ENCODE measurements at places on chromosomes 2 and 18. TPM values are rescaled to one million over a fixed set of nuclear protein-coding genes. Genes with fewer than 3 reads are reported as not detected.

Gene QPCT
- total RNA-seq = 9.5 TPM

Gene LCT
- not detected for total RNA-seq

Gene EPG5
- 28.3 TPM for total RNA-seq

Gene APOB
- total RNA-seq = under 0.01 TPM

Gene FOXI3
- total RNA-seq = not detected

Gene CNGA3
- not detected for total RNA-seq

Gene KIF3C
- total RNA-seq = 7.0 TPM

Gene MYOM1
- total RNA-seq = 1.3 TPM

Gene AGFG1
- 68.4 TPM for total RNA-seq

Gene SPEG
- total RNA-seq = 3.7 TPM

Gene HOXD12
- not detected for total RNA-seq

Gene COL4A4
- 0.14 TPM for total RNA-seq

Gene C2orf74
- 14.6 TPM for total RNA-seq

Gene OXER1
- total RNA-seq = under 0.01 TPM

Gene TGFA
- total RNA-seq = 0.28 TPM

Gene MAP3K19
- total RNA-seq = not detected

Gene IL1F10
- not detected for total RNA-seq

Gene SGPP2
- not detected for total RNA-seq

Gene PCARE
- total RNA-seq = not detected

Gene FAM110C
- not detected for total RNA-seq

Gene PJVK
- 1.8 TPM for total RNA-seq

Gene POTEC
- total RNA-seq = under 0.01 TPM

Gene STPG4
- 0.37 TPM for total RNA-seq

Gene PROM2
- 0.28 TPM for total RNA-seq

Gene INHA
- total RNA-seq = 0.46 TPM

Gene CDCA7
- total RNA-seq = 0.43 TPM

Gene METTL4
- 8.0 TPM for total RNA-seq

Gene CYP27A1
- total RNA-seq = 17.1 TPM

Gene BOLL
- not detected for total RNA-seq

Gene ASAP2
- 15.1 TPM for total RNA-seq

Gene SLC14A1
- total RNA-seq = 27.6 TPM

Gene SOX11
- total RNA-seq = under 0.01 TPM

Gene DAW1
- 0.55 TPM for total RNA-seq

Gene MC2R
- total RNA-seq = not detected

Gene SF3B1
- total RNA-seq = 188 TPM

Gene ANKRD62
- total RNA-seq = not detected

Gene L3MBTL4
- 0.28 TPM for total RNA-seq

Measured in smooth muscle cell of bladder (primary cell).